ENCODE measurements at places on chromosomes 3 and 15.

DNA sequence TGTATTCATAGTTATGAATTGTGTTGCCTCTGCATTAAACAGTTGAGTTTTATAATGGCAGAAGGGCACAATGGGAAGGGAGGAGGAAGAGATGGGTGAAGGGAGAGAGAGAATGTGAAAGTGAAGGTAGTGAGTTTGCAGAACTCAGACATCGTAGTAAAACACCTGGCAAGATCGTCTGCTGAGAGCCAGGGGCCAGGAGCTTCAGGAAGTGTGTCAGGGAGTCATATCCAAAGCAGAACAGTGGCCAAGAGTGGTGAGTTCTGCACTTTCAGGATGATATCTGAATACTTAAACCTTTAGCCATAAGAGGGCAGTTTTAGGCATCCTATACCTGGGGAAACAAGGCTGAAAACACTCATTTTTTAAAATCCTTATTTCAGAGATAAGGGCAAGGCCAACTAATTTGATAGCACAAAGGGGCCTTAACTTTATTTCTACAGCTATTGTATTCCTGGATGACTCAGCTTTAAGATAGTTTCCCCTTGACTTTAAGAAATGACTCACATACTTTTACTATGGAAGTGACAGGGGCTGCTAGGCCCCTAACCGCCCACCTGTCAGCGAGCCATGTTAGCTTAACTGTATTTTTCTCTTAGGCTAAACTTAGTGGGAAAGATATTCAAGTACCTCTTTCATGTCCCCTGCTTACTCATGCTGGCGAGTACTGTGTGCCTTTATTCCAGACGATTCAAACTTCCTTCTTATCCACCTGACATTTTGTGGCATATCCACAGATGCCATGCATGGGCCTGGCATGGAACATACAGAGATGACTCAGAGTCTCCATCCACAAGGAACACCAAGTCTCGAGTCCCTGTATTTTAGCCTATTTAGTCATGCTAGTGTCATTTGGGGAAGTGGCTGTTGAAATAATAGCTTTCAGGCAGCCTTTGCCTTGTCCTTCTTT, 53.9 kb downstream of the RLBP1 start:
- DNase-seq: peak; percentile 44

- no peak for DNase-seq
Measured at GRCh38 chr3:46168583-46169345, 39.3 kb downstream of the CCR1 start.

DNA sequence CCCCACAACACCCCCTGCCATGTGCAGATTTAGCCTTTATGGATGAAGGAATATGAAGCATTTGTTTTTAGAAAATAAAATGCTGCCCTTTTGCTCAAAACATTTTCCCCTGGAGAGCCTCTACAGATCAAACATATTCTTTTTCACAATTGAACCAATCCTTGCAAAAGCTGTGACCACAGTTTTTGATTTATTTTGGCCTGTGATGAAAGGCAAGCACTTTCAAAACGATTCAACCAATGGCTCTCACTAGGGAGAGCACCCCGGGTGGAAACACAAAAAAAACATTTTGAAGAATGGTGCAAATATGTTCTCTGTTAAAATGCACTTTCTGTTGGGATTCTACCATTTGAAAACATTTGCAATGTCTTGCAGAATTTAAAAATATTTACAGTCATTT, 476.0 kb upstream of the ONECUT1 start:
- no peak for DNase-seq

- DNase-seq: no peak
Measured at GRCh38 chr15:74451861-74452835, 8.8 kb downstream of the UBL7 start.

GRCh38 chr15:50911621-50912020, 3.1 kb downstream of the AP4E1 start:
- no peak for DNase-seq

- no peak for DNase-seq
Measured at GRCh38 chr15:57532731-57533447, 58.8 kb upstream of the MYZAP start.

DNA sequence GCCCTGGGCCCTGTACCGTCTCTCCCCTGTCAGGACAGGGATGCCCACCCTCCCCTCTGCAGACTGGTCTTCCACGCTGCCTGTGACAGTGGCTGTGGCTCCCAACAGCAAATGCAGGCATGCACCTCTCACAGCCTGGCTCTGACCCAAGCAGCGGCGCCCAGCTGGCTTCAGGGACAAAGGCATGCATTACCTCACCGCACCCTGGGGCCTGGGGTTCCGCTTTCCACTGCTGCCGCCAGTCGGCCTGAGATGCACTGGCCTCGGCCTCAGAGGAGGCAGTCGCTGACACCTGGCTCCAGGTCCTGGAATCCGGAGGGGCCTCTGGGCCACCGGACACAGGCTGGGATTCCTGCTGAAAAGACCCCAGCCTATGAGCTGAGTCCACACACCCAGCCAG, 70.3 kb downstream of the SCN5A start:
- DNase-seq: no peak

DNA sequence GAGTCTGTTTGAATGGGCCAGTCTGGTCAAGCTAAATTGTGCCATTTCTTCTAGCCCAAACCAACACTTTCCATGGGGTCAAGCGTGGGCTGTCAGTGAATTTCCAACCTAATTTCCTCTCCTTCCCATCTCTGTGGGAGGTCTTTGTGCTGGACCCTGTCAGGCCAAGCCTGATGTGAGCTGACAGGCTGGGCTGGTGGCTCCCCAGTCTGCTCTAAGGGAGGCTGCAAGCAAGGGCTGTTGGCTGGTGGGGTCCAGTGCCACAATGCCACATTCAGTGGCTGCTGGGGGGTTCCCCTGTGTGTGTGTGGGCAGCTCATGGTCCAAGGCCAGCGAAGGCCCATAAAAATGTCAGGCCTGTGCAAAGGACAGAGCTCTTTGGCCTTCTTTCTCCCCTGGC, 216.1 kb downstream of the OPA1 start:
- no peak for DNase-seq

DNA sequence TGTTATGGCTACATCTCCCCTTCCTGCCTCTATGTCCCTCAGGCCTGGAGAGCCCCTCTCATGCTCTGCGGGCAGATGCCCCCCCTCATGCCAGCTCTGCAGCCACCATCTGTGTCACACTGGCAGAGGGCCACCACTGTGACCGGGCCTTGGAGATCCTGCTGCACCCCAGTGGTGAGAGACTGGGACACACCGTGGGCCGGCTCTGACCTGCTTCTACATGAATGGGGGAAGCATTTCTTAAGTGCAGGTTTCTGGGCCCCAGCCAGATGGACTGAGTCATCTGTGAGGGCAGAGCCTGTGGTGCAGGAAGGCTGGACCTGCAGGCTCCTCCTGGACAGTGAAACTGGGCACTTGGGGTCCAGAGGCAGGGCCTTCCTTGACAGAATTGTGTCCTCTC, 4.8 kb downstream of the VWA5B2 start:
- no peak for DNase-seq

- no peak for DNase-seq
Measured at GRCh38 chr15:86328658-86329057, 249.0 kb downstream of the AGBL1 start.

DNA sequence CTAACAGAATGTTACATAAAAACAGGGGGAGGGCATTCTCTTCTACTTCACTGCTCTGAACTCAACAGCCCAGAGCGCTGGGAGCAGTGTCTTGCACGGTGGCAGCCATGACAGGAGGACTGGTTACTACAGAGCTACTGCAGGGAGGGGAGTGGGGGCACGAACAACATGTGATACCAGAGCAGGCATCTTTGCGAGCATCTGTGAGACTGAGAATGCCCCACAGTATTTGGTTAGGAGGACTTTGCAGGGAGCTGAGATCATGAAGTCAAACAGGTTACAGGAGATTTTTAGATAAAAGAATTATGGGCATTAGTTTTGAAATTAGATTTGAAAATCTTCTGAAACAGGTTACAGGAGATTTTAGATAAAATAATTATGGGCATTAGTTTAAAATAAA, 58.8 kb upstream of the GOLGA8B start:
- no peak for DNase-seq

- DNase-seq: no peak
Measured at GRCh38 chr3:97821287-97821773, 481 bp upstream of the CRYBG3 start.

GRCh38 chr3:177300842-177301241, 103.6 kb upstream of the TBL1XR1 start:
- no peak for DNase-seq

DNA sequence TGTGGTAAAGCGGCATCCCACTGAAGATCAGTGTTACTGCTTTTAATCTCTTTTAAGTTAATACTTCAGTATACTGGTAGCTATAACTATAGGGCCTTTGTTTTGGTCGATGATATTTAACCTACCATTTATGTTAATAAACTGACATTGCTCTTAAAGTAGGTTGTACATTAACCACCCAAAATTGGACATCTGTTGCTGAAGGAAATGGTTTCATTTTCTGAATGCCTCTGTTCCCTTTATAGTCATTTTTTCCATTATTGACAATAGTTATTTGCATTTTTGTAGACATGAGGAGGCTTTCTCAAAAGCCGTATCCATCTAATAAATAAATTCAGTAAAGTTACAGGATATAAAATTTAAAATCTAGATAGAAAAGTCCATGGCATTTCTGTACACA, 252.4 kb upstream of the UBE2E1 start:
- no peak for DNase-seq

GRCh38 chr15:97745481-97746071, 214.9 kb upstream of the ARRDC4 start:
- no peak for DNase-seq

Data from stimulated activated naive B cell treated with anti-CD40 and anti-IgM and Interleukin-4, amounts not matched to agents 10 μg/mL and 1 μg/mL and 100 μg/mL, for 72 hours (primary cell).